ENCODE measurements at places on chromosomes 6 and 20. TPM values are rescaled to one million over a fixed set of nuclear protein-coding genes. Genes with fewer than 3 reads are reported as not detected.

Gene SOX4
- 3.5 TPM for total RNA-seq

Gene DEF6
- 127 TPM for total RNA-seq

Gene OR12D3
- not detected for total RNA-seq

Gene OSBPL2
- 44.2 TPM for total RNA-seq

- no peak for DNase-seq
Observed at GRCh38 chr6:74283532-74283931, 587.5 kb downstream of the CD109 start.

DNA sequence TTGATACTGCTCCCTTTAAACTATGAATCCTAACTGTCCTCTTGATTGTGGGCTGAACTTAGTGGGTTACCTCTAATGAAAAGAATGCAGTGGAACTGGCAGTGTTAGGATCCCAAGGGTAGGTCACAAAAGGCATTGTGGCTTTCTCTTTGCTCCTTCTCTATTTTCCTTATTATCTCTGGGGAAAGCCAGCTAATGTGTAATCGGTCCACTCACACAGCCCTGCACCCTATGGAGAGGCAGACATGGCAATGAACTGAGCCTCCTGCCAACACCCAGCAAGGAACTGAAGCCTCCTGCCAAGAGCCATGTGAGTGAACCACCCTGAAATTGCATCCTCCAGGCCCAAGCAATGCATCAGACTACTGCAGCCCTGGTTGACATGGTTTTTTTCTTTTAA lies 24.6 kb upstream of the ZNF133 start:
- DNase-seq = no peak

GRCh38 chr6:108592371-108593337 lies 31.9 kb downstream of the FOXO3 start:
- peak; percentile 54 for DNase-seq

DNA sequence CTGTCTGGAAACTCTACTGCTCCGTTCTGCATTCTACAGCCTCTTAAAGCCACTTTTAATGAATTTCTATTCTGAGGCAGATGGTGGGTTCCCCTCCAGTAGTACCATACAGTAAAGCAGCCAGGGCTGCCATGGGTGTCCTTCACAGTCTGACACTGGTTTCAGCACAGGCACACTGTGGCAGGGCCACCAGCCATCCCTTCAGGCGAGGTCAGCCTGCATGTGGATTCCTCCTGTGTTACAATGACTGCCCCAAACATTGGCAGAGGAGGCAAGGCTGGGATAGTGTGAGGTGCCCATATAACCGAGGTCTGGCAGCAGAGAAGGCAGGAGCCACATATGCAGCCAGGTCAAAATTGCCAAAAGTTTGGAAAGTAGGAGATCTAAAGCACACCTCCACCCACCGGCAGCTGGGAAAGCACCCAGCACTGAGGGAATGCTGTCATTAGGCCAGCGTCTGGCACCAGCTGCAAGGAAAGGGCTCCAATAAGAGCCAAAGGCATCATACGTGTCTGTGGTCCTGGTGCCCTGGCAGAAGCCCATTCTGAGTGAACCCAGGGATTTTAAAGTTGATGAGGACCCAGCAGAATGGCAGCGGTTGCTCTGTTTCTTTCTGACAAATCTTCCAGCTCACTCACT lies 24.0 kb downstream of the STK35 start:
- no peak for DNase-seq

DNA sequence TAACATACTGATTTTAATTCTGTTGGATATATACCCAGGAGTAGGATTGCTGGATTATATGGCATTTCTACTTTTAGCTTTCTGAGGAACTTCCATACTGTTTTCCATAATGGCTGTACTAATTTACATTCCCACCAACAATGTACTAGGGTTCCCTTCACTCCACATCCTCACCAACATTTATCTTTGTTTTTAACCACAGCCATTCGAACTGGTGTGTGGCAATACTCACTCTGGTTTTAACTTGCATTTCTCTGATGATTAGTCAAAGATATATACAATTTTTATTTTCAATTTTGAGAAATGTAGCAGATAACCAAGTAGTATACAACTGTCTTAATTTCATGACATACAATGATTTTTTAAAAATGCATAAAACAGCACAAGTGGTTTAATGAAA lies 30.3 kb upstream of the ADGRG6 start:
- no peak for DNase-seq

DNA sequence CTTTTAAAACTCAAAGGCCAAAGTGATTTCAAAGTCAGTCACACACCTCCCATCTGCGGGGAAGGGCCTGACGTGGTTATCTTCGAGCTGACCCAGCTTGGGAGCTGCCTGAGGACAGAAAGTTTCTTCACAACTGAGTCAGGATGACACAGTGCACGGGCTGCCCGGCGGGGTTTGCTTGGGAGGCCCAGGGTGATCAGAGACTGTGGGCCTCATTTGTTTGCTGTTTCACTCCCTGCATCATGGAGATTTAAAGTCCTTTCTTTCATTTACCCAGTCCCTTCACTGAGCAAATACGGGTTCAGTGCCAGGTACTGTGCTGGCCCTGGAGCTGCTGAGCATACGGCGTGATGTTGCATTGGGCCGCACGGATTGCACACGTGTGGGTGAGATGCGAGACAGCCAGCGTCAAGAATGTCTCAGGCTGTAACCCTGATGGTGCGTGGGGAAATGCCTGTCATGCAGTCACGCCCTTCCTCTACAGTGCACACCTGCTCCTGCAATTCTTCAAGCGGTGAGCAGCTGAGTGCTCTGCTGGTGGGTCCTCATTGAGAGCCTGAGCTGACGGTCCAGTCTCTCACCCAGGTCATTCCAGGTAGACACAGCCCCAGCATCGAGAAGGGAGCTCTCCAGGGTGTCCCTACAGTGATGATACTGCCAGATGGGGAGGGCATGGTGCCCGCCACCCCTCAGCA lies 82.7 kb upstream of the PMEPA1 start:
- DNase-seq = no peak

DNA sequence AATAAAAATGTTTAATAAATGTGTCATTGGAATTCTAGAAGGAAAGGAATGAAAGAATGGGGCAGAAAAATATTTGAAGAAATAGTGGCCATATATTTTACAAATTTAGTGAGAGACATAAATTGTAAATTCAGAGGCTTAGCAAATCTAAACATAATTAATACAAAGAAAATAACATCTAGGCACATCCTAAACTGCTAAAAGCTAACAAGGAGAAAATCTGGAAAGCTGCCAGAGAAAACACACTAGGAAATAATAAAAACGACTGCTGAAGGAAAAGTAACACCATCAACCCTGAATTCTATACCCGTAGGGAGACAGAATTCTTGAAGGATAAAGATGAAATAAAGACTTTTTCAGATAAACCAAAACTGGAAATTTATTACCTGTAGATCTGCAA lies 23.8 kb downstream of the CYB5R4 start:
- no peak for DNase-seq

DNA sequence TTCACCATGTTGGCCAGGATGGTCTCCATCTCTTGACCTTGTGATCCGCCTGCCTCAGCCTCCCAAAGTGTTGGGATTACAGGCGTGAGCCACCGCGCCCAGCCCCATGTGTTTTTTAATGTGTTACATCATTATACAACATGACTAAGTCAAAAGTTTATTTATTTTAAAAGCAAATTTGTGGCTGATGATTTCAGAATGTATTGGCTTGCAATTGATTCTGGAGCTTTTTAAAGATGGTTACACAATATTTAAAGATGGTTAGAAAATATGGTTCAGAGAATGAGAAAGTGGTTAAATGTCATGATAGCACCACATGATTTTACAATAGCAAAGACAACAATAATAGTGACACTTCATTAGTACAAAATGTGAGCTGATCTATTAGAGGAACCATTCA lies 80.5 kb downstream of the SASH1 start:
- no peak for DNase-seq

DNA sequence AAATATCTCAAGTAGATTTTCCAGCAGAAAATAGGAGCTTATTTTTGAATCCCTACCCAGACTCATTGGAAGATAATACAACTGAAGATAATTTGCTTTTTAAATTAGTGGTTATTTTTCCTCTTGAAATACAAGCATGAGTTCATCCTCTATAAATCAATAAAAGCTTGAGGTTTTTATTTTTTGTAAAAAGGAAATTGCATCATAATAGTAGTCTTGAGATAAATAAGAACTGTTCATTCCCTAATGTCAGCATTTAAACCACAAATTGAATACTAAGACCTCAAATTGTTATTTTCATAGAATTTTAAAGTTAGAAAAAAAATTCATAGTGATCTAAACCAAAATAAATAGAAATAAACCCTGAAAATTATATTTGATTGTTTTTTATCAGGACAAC lies 719.1 kb downstream of the CD109 start:
- DNase-seq = no peak

DNA sequence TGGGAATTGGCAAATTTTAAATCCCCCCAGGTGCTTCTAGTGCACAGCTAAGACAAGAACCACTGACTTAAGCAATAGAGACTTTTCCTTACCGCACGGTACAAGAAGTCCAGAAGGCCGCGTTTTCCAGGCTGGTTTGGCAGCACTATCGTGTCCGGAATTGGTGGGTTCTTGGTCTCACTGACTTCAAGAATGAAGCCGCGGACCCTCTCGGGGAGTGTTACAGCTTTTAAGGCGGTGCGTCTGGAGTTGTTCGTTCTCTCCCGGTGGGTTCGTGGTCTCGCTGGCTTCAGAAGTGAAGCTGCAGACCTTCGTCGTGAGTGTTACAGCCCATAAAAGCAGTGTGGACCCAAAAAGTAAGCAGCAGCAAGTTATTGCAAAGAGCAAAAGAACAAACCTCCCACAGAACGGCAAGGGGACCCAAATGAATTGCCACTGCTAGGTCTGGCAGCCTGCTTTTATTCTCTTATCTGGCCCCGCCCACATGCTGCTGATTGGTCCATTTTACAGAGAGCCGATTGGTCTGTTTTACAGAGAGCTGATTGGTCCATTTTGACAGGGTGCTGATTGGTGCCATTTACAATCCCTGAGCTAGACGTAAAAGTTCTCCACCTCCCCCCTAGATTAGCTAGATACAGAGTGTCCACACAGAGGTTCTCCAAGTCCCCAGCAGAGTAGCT lies 264.5 kb downstream of the PREX1 start:
- no peak for DNase-seq

DNA sequence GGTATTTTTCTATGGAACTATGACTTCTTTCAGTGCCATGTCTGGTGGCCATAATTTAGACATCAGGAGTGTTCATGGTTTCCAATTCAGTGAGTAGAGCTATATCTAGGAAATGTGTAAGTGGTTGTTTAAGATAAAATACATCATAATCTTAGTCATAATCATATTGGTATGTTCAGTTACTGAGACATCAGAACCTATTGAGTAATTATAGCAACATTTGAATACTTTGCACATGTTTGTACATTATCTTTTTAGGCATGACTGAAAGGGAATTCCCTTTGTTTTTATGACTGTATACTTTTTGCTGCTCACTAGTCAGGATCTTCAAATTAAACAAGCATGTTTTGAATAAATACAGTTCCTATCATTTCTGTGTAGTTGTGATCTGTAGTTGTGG lies 64.0 kb downstream of the STXBP5 start:
- DNase-seq = no peak

GRCh38 chr20:57350081-57350710 lies 859 bp upstream of the RAE1 start:
- DNase-seq = no peak

- DNase-seq = peak; percentile 73
Observed at GRCh38 chr6:28943557-28944411, 20.0 kb upstream of the TRIM27 start.

GRCh38 chr6:12923644-12924235 lies 207.2 kb downstream of the PHACTR1 start:
- no peak for DNase-seq

- DNase-seq = peak; percentile 58
Observed at GRCh38 chr20:4726710-4727397, 5.1 kb downstream of the PRND start.
